ENCODE measurements at places on chromosomes 1 and 21.

- no peak for DNase-seq
These were observed 11.6 kb upstream of the TTC39A start for GRCh38 chr1:51341876-51342496.

DNA sequence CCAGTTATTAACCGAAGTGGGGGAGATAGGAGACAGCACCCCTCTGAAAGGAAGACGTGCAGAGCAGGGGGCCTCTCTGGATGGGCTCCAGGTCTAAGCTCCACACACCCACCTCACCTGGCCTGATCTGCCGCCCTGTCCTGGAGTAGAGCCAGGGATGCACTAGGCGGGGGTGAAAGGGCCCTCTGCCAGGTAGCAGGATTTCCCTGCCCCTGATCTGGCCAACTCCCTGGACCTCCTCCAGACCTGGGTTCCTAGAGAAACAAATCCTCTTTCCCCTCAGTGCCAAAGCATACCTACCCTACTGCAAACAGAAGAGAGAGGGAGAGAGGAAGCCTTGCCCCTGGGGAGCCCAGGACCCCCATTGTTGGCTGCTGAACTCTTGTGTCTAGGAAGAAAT is 2.0 kb downstream of the CRABP2 start:
- no peak for DNase-seq

GRCh38 chr1:78009836-78010235 is 5.1 kb downstream of the DNAJB4 start:
- no peak for DNase-seq

GRCh38 chr21:31498985-31499384 is 154.9 kb upstream of the TIAM1 start:
- DNase-seq: no peak

- no peak for DNase-seq
These were observed 44.7 kb downstream of the ETS2 start for GRCh38 chr21:38850277-38850951.

GRCh38 chr1:9867408-9868243 is 42.4 kb downstream of the CTNNBIP1 start:
- DNase-seq: peak; percentile 79

DNA sequence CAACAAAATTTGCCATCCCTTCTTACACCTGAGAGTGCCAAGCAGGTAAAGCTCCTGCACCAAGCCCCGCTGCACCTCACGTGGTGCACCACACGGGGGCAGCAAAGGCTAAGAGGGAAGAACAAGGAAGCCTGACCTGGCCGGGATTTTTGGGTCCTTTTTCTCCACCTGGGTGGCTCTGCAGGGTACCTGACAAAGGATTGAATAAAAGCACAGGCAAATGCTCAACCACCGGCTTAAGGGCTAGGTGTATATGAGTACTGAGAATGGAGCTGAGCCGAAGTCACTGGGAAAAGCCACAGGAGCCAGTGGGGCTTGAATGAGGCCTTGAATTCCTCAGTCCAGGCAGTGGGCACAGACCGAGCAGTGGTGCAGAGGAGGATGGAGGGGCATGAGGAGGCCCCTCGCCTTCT is 36.4 kb downstream of the ZNF697 start:
- peak; percentile 11 for DNase-seq

DNA sequence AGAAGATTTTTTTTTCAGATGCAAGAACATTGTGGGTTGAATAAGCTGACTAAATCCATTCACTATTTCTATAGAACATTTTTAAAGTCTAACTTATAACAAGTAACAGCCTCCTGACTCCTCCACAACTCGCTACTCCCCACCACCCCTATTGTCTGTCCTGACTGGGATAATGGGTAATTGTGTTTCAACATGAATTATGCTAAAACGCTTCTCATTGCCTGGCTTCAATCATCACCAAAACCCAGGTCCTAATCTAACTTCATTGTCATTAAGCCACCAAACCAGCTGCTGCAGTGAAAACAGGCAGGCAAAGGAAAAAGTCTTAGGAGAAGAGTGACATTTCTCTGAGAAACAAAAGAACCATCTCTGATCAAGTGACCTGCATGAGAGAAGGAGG is 30.0 kb downstream of the TNR start:
- no peak for DNase-seq

- DNase-seq: no peak
These were observed 28.1 kb upstream of the C1QA start for GRCh38 chr1:22608361-22608760.

DNA sequence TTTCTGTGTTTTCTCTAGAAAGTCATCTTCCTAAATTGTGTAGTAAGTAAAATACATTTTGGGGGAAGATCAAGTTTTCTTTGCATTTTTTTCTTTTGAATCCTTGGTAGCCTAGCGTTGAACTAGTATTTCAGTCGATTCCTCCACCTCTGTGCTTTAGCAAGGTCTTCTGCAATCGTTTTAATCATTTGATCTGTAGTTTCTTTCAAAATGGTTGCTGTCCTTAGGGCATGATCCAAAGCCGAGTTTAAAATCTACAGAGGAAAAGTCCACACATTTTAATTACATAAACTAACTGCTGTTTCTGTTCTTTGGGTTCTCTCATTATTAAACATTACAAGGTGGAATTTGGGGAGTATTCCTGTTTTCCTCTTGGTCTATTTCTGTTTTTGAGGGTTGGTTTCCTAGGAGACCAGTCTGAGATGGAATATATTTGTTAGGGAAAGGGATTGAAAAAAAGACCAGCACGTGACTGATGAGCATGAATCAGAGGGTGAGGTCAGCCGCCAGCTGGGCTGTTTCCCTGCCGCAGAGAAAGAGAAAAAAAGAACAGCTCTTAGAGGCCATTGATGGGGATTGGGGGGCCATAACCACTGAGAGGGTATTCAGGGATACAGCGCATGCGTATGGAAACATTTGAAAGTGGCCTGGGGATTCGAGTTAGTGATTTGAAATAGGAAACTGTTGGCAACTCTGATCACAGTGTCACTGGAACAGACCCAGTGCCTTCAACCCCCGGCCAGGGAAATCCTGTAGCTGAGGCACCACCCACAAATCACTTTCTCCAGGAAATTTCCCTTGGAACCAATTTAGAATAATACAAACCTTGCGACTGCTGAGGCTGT is 40.6 kb downstream of the AKNAD1 start:
- DNase-seq: peak; percentile 63

DNA sequence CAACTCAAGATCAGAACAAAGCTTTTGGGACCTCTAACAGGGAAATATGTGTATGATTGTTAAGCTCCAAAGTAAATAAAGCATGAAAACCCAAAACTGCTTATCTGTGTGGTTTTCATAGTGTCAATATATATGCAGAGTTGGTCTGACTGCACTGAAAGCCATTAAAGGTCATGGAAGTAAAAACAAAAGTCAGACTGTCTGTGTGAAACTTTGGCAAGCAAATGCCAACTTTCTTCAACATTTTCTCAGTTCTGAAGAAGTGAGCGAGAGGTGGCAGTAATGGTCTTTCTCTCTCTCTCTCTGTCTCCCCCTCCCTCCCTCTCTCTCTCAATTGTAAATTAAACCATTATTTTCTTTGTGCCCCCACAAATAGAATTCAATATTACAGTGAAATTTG is 100.1 kb upstream of the S1PR1 start:
- DNase-seq: no peak

DNA sequence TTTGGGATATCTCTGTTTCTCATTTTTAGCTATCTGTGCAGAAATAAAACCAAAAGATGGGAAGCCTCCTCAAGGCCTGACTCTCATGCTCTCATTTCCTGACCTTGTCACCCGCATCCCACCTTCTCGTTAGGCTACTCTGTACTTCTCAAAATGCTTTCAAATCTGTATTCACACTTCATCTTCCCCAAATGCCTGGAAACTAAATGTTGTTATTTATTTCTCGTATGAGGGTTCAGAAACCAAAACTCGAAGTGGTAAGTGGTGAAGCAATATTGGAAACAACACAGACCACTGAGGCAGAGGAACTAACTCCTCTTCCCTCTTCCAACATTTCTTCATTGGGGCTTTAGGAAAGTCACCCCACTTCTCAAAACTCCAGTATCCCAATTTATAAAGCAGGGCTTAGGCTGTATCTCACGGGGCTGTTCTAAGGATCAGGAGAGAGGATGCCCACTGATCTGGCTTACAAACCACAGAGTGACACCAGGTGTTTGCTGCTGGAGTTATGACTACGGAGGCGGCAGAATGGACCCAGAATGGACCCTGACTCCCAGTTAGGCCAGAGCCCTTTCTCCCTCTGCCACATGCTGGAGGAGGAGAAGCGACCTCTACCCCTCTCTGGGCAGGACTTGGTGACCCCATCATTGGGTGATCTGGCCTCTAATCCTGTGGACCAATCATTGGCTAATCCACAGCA is 3.5 kb downstream of the SLAMF7 start:
- DNase-seq: no peak

- DNase-seq: no peak
These were observed 1.9 kb upstream of the PIGV start for GRCh38 chr1:26785611-26786436.

DNA sequence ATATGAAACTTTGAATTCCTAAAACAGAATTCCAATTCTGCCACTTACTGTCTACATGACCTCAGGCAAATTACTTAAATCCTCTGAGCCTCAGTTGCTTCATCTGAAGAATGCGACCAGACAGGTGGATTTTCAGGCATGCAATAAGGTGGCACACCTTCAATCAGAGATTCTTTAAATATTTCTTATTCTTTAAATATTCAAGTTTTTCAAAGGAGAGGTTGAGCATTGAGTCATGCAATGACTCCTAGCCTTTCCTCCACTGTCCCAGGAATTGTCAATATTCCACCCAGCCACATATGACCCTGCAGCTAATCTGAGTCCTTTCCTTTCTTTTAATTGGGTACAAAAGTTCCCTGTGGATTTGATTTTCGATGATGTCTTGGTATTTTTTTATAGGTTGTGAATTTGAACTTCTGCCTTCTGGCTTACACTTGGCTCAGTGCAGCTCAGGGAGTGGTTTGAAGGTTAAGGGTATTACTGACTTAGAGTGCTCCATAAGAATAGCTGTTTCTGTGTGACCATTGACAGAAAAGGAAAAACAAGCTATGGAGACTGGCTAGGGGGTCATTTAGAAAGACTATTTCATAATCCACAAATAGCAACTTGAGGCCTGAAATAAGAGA is 52.2 kb upstream of the PRDX6 start:
- no peak for DNase-seq

DNA sequence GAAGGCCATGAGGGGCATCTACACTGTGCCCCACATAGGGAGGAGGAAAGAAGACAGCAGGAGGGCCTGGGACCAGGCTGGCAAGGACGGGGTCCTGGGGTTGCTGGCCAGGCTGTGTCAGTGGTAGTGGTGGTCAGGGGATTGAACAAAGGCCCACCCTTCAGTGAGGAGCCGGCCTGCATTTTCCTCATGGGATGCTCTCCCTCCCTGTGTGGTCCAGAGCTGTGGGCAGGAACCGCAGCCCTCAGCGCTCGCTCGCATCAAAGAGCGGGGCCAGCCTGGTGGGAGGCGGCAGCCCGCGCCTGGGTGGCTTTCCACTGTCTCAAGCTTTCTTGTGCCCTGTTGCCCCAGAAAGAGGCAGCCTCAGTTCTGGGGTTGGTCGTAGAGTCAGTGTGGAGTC is 24.8 kb downstream of the LHX4 start:
- no peak for DNase-seq

DNA sequence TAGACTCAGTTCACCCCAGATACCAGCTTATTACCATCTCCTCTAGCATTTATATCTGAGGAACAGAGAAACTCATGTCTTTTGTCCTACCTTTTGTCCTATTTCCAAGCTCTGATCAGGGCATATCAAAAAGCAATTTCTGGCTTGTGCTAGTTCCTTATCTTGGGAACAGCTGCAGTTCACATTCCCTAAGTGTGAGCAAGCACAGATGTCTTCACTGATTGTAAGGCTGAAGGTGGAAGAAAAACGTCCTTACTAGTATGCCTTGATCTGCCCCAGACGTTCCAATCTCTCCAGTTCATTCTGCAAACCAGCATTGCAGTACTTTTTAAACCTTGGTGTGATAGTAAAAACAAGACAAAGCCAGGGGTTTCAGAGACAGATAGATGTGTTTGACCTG is 139.8 kb downstream of the NCAM2 start:
- no peak for DNase-seq

DNA sequence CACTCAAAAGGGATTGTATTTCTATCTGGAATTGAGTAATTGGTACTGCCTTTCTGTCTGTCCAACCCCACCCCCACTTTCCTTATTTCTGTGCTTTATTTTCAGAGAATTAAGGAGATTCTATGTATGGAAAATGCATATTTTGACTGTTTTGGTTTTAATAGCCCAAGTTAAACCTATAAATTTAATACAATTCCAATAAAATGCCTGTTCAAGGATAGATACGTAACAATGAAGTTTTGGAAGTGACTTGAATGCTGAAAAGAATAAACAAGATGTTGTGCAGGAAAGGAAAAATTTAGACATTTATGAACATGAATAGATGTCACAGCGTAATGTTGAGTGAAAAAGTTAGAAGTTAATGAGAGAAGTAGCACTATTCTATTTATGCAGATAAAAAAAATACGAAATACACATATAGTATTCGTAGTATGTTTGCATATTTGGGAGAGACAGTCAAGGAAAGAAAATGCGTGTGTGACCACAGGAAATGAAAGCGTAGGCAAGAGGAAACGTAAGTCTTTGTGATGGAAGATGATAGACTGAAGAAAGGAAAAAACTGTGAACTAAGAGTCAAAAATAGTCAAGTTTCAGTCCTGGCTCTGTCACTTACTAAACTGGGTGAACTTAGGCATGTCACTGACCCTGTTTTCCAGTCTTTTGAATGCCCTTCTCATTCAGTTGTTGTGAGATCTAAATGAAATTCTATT is 62.1 kb downstream of the MEF2D start:
- DNase-seq: no peak

DNA sequence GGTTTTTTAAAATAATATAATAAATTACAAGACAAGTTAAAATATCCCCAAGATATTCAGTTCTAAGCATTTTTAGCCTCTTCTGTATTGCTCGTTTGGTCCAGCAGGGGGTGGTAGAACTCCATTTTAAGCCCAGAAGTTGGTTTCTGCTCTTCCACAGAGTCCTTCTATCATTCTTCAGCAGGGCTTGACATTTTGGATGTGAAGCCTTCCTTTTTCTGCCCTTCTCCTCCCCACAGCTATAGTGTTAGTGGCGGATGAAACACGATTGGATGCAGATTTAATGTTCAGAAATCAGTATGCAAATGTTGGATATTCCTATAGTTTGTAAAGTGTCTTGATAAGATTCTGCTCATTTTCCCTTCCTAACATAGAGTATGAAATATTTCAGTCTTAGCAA is 1.4 kb downstream of the NCAM2 start:
- peak; percentile 35 for DNase-seq

DNA sequence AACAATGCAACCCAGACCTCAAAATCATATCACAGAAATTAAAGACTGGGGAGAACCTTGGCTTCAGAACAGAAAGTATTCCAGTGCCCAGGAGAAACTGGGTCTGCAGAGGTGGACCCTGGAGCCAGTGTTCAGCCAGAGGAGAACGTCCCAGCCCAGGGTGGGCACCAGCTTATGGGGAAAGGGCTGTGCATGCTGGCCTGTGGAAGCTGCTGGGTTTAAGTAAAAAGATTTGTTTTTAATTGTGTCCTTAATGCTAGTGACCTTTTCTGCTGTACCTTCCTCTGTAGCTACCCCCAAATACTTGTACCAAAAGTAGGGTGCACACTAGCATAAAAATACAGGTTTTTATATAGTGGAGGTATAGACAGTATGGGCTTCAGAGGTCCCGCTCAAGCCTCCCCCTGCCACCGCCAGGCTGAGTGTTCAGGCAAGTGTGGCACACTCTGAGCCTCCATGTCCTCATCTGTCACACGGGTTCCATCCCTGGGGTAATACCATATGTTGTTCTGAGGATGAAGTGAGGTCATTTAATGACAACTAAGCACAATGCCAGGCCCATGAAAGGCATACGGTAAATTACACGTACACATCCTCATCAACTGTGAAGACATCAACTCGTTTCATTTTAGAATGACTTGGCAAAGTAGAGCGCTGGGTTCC is 47.0 kb downstream of the SLC37A1 start:
- DNase-seq: no peak

Data from HTR-8/SVneo (cell line).